Natural killer cell (primary cell): ENCODE measurements at places on chromosomes 13 and 19. TPM values are rescaled to one million over a fixed set of nuclear protein-coding genes. Genes with fewer than 3 reads are reported as not detected.

- peak; percentile 25 for DNase-seq
Measured at GRCh38 chr19:52138278-52138982, 1.3 kb downstream of the ZNF616 start.

GRCh38 chr19:2661615-2662014 lies 40.9 kb downstream of the GNG7 start:
- no peak for DNase-seq

DNA sequence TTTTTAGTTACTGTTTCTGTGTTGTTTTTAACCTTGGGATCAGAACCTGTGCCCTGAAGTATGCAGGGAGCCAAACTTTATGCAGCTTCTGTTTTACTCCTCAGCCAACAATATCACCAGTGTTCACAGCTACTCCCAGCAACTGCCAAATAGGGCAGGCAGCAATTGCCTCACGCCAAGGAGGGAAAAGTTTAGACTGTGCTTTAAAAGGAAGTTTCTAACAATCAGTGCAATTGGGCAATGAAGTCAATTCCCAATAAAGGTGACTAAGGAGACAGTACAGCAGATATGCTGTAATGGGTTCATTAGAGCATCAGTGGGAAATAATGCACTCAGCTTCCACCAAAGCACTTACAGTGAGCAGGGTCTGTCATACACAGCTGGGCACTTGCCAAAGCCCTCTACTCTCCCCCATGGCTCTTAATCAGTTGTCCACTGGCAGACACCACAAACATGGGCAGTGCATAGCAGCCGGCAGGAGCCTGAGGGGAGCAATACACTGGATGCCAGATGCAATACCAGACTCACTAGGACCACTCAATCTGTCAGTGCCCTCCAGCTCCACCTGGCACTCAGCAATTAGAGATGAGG lies 19.3 kb downstream of the ENOX1 start:
- DNase-seq = no peak

The CDKN2D gene
- 82.7 TPM for total RNA-seq
